ENCODE measurements at places on chromosomes 4 and X.
A peak's percentile ranks its signal among the peaks of the same experiment; 100 is the strongest.

- H3K4me1 ChIP-seq = no peaks in the 10 kb centered on the region
- no peak overlapping the region for H3K27ac ChIP-seq
These were observed 1040.0 kb downstream of the FAT4 start for GRCh38 chr4:126354784-126355183.

DNA sequence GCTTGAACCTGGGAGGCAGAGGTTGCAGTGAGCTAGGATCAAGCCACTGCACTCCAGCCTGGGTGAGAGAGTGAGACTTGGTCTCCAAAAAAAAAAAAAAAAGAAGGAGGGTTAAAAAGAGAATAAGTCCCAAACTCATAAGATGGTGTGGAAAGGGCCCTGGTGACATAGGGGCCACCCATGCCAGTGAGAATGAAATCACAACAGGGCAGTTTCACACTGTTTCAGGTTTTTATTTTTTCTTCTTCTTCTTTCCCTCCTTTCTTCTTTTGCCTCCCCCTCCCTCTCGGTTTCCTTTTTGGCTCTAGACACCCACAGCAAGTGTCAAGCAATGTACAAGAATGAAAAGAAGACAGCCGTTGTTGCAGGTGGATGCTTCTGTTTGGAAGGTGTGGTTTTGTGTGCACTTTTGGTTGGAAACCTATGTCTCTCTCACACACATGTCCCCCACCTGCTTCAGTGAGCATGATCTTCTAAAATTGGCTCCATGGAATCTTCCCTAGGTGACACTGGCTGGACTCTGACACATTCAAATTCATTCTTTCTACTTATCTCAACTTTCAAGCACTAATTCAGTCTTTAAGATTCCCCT is 14.4 kb upstream of the TLR8 start:
- no peaks in the 10 kb centered on the region for H3K36me3 ChIP-seq
- no peaks in the 10 kb centered on the region for H3K27me3 ChIP-seq
- no peak for DNase-seq
- no peak overlapping the region for H3K4me3 ChIP-seq
- H3K4me1 ChIP-seq = no peaks in the 10 kb centered on the region

DNA sequence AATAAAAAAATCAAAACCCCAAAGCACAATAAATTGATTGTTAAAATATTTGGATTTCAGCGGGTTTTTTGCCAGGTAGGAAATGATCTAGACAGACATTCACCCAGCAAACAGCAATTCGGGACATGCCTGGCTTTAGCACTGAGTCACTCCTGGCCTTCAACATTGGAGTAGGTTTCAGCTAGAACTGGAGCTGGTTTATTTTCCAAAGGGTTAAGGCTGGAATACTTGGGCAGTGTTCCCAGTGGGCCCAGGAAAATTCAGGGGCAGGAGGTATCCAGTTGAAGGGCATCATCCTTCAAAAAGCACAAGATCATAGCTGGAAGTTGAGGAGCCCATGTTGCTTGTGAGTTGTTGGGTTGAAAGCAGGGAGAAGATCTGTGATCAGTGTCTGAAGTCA is 41.0 kb downstream of the TXLNG start:
- H3K27ac ChIP-seq = peak overlapping the region; percentile 60
- no peak overlapping the region for H3K4me3 ChIP-seq
- peaks cover 27% of the 10 kb centered on the region for H3K4me1 ChIP-seq

DNA sequence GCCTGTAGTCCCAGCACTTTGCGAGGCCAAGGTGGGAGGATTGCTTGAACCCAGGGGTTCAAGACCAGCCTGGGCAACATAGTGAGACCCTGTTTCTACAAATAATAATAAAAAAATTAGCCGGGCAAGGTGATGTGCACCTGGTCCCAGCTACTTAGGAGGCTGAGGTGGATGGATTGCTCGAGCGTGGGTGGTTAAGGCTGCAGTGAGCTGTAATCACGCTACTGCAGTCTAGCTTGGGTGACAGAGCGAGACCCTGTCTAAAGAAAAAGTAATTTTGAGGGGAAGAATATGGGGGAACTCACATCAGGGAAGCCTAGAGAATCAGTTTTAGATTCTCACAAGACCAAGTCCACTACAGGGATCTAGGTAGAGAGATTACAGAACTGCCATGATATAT is 28.9 kb upstream of the LCORL start:
- no peak overlapping the region for H3K27ac ChIP-seq
- DNase-seq = no peak
- H3K4me3 ChIP-seq = no peak overlapping the region

DNA sequence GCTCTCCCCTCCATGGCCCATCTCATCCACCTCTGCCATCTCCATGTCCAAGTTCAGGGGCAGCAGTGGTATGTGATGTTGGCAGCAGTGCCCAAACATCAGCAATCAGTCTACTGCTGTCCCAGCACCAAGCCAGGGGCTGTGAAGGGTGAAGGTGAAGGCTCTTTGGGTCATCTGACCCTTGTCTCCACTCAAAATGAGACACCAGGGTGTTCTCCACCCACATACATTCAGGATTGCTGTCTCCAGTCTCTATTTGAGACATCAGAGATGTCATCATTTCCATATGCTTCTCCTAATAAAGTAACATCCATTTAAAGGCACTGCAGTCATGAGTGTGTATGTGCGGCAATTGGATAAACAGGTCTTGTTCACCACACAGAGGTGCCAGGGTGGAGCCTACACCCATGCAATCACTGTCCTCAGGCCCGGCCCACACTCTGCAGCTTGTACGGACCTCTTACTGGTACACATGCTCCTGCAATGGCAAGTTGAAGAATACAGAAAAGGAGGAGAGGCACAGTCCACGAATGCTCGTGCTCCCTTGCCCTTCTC is 22.2 kb downstream of the MAML3 start:
- peaks cover 11% of the 10 kb centered on the region for H3K4me1 ChIP-seq
- H3K36me3 ChIP-seq = no peaks in the 10 kb centered on the region
- H3K27me3 ChIP-seq = no peaks in the 10 kb centered on the region
- no peak for DNase-seq
- no peak overlapping the region for H3K4me3 ChIP-seq

DNA sequence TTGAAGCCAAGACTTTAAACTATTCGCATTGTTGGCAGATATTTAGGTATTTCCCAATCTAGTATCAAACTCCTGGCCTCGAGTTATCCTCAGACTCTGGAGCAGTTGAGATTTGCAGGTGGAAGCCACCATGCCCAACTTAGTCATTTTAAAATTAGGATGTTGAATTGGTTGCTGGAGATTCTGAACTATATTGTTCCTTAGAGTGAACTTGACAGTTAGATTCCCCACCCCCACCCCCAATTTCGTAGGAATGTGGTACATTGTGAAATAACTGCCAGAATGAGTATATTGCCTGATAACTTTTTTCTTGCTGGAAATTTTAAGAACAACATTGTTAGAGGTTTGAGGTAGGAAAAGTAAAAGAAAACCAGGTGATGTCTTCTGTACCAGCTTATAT is 2.3 kb downstream of the NOCT start:
- no peak for DNase-seq
- no peak overlapping the region for H3K27ac ChIP-seq
- H3K4me3 ChIP-seq = no peak overlapping the region
- peaks cover 12% of the 10 kb centered on the region for H3K4me1 ChIP-seq

- H3K27ac ChIP-seq = no peak overlapping the region
- no peaks in the 10 kb centered on the region for H3K36me3 ChIP-seq
- no peaks in the 10 kb centered on the region for H3K4me1 ChIP-seq
- DNase-seq = no peak
These were observed 61.5 kb downstream of the CORIN start for GRCh38 chr4:47776353-47776752.

DNA sequence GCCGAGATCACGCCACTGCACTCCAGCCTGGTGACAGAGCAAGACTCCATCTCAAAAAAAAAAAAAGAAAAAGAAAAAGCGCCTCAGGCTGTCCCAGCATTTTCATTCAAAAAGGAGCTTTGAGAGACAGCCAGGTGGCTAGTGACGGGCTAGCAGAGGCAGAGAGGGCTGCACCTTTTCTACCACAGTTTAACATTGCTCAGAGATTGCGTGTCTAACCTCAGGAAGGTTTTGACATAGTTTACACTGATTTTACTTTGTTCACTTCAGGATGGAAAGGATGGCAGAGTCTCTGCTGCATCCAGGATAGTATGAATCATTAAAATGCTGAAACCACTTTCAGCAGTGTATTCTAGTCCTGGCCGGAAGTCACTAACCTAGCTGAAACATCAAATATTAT is 28.1 kb downstream of the ZFP42 start:
- H3K4me3 ChIP-seq = no peak overlapping the region
- no peaks in the 10 kb centered on the region for H3K36me3 ChIP-seq
- DNase-seq = no peak
- H3K27me3 ChIP-seq = no peaks in the 10 kb centered on the region
- no peak overlapping the region for H3K27ac ChIP-seq

- no peaks in the 10 kb centered on the region for H3K27me3 ChIP-seq
- H3K27ac ChIP-seq = no peak overlapping the region
- no peak for DNase-seq
- no peaks in the 10 kb centered on the region for H3K36me3 ChIP-seq
These were observed 70.8 kb upstream of the HHIP start for GRCh38 chr4:144575181-144575580.

- H3K27me3 ChIP-seq = no peaks in the 10 kb centered on the region
- H3K4me1 ChIP-seq = no peaks in the 10 kb centered on the region
- no peak overlapping the region for H3K4me3 ChIP-seq
- no peak for DNase-seq
These were observed 34.9 kb downstream of the SEL1L3 start for GRCh38 chr4:25827897-25828296.

- H3K27ac ChIP-seq = no peak overlapping the region
- no peaks in the 10 kb centered on the region for H3K27me3 ChIP-seq
- no peak for DNase-seq
- no peaks in the 10 kb centered on the region for H3K4me1 ChIP-seq
These were observed 29.8 kb downstream of the SLC9A6 start for GRCh38 chrX:136015016-136015415.

DNA sequence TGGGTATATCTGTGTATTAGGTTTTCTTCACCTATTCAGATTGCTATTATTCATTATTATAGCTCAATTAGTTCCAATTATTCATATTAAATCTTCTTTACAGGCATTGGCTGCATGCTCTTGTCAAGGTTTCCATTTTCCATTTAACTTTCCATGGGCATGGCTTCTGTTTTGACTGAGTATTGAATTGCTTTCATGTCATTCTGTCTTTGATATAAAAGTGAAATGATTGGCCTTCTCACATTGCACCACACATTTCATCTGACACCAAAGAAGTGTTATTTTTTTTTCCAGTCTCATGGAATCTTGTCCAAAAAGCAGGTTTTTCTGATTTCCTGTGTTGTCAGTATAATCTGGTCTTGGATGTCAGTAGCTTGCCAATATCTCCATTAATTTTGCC is 1244.3 kb downstream of the RAPGEF2 start:
- DNase-seq = no peak
- no peaks in the 10 kb centered on the region for H3K4me1 ChIP-seq
- no peak overlapping the region for H3K4me3 ChIP-seq
- no peaks in the 10 kb centered on the region for H3K27me3 ChIP-seq
- no peak overlapping the region for H3K27ac ChIP-seq

DNA sequence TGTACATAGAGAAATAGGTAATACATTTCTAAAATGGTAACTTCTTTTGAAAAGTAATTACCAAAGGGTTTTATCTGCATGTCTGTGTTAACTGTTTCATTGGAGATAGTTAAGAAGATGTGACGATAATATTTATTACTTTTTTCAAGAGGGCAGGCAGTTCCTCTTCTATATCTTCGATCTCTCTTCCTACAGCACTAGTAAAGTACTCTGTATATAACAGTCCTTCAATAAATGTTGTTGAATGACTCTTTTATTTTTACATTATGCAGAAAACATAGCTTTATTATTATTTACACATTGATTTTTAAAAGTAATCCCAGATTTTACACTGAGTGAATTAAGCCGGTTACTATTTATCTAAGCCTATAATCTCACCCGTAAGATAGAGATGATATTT is 51.8 kb downstream of the TMPRSS11E start:
- no peaks in the 10 kb centered on the region for H3K27me3 ChIP-seq
- H3K27ac ChIP-seq = no peak overlapping the region
- DNase-seq = no peak
